ENCODE measurements at places on chromosomes 16 and 17.

- no peak for DNase-seq
These were observed 146.8 kb downstream of the ZFHX3 start for GRCh38 chr16:72901000-72901627.

- no peak for DNase-seq
These were observed 5.1 kb downstream of the STH start for GRCh38 chr17:46003907-46004748.

DNA sequence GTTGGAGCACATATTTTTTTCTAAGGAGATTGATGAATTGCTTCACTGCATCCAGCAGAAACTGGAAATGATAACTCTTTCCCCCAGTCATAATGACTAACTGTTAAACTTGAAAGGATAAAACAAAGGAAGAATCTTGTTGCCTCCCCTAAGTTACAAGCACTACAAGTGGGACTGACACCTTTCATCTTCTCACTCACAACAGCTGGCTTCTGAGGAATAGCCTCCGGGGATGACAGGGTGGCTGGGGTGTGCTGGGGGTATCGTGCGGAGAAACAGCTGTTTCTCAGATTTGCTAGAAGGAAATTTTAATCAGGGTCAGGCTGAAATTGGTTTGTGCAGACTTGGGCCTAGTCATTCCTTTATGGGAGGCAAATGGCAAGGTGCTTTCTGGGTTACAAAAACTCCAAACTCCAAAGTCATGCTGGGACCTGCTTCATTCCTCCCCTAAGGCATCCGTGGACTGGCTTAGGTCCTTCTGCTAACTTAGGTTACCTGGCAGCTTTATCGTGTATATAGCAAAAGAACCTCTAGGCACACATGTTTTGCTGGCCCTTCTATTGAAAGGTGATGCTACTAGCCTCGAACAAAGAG is 557.2 kb downstream of the TOX3 start:
- DNase-seq = no peak

DNA sequence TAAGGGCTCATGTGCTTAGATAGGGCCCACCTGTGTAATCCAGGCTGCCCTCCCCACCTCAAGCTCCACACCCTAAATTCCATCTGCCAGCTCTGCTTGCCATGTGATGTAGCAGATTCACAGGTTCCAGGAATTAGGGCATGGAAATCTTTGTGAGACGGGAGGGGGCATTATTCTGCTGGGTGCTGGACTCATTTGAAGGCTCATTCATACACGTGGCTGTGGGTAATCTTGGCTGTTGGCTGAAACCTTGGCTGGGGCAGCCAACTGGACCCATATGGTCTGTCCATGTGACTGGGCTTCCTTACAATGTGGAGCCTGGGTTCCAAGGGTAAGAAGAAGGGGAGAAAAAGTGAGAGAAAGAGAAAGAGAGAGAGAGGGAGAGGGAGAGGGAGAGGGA is 115.1 kb downstream of the CYLD start:
- DNase-seq = no peak

DNA sequence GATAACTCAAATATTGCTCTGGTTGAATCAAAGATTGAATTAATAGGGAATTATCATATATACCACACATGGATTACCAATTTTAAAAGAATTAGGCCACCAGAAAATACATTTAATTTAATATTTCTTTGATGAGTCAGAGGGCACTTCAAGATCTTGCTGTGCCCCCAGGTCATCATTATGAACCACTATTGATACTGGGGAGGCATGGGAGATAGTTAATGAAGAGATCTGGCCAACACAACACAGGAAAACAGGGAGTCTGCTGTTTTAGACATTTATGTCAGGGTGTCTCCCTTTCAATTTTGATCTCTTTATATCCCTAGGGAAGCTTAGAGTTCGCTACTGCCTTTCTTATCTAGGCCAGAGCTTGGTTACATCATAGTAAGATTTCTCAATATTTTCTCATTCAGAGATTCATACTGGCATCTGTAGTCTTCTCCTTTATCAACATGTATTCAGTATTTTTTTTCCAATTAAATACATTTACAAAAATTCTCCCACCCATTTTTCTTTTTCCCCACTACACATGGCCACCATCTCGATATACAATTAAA is 158.3 kb upstream of the ZFHX3 start:
- DNase-seq = no peak

- DNase-seq = no peak
These were observed 79.6 kb downstream of the FOXL1 start for GRCh38 chr16:86657972-86658371.

- no peak for DNase-seq
These were observed 53.4 kb downstream of the SNTB2 start for GRCh38 chr16:69240331-69240730.

GRCh38 chr16:28298511-28298878 is 6.2 kb downstream of the SBK1 start:
- no peak for DNase-seq

DNA sequence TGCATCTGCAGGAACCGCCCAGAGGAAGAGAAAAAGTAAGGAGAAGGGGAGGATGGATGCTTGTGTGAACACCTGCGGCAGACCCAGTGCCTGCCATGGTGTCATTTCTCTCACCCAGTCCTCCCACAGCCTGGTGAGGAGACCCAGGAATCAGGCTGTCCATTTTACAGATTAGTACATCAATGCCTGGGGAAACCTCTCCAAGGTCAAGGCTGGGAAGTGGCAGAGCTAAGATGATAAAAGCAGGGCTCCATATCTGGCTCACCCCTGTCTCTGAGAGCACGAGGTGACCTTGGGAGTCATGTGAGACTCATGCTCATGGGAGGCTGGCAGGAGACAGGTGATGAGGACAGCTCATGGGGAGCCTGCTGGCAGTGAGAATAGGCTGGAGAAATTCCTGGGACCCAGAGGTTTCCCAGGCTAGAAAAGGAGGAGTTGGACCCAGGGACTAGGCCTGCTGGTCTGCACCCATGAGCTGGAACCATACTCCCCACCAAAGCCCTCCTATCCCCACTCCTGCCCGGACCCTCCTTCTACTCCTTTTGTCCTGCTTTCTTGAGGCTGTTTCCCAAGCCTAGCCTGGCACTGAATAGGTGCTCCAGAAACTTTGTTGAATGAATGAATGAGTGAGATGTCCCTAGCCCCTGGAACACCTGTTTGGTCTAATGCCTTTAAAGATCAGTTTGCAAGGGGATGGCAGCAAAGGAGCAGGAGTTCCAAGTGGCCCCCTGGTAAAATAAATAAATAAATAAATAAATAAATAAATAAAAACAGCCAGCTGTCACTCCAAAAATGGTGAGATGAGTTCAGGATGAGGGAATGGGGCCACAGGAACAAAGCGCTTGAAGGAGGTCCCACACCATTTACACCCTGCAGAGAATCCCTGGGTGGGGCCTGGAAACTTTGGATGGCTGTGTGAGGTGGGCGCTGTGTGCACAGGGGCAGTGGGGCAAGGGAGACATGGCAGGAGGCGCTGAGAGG is 1.6 kb downstream of the ZNF629 start:
- DNase-seq = no peak

DNA sequence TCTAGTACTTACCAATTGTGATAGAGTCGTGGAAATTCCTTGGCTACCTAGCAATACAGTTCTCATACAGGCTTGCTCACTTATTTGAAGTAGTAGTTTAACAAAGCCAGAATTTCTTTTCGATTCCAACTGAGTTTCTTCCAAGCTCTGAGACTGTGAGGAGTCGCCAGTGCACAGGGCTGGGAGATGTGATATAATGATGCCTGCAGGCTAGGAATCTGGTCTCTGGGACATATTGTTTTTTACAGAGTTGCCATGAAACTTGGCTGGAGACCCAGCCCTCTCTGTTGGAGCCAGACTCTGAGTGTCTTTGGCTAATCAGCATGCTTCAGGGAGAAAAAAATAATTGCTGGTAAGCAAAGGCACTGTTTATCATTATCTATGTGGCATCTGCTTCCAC is 698.8 kb upstream of the GOT2 start:
- DNase-seq = no peak

GRCh38 chr17:63171428-63172393 is 205.7 kb downstream of the TANC2 start:
- DNase-seq = no peak

DNA sequence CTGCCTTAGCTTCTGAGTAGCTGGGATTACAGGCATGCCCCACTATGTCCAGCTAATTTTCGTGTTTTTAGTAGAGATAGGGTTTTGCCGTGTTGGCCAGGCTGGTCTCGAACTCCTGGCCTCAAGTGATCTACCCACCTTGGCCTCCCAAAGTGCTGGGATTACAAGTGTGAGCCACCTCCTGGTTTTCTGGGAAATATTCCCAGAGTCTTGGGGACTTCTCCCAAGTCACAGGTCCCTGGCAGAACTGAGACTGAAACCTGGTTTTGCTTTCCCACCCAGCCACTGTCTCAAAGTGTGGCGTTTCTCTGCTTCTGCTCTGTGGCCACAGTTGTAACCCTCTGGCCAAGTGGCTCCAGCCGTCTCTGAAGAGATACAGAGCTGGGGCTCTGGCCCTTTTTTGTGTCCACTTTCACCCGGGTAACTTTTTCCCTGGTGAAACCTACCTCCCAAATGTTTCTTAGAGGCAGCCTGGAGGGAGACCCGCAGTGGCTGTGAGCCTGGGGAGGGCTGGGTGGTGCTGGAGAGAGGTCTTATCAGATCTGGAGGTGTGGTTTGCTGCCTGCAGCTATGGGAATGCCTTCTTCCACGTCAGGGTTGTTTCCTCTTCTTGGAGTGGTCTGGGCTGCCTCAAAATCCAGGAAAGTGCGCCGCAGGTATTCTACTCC is 5.1 kb downstream of the KSR1 start:
- no peak for DNase-seq

DNA sequence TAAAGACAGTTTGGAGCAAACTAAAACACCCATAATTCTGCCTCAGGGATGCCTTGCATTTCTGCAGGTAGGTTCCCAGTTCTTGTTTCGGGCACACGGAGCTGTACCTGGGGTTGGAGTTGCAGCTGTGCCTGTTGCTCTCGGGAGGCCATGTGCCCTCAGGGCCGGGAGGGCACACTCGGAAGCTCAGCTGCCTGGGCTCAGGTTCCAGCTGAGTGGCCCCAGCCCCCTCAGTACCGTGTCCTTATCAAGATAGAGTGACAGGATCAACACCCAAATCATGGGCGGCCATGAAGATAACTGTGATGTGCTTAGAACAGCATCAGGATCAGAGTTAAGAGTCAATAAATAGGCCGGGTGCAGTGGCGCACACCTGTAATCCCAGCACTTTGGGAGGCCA is 107.9 kb downstream of the SNX29 start:
- DNase-seq = no peak

GRCh38 chr17:12386225-12386624 is 279.5 kb upstream of the MYOCD start:
- no peak for DNase-seq

DNA sequence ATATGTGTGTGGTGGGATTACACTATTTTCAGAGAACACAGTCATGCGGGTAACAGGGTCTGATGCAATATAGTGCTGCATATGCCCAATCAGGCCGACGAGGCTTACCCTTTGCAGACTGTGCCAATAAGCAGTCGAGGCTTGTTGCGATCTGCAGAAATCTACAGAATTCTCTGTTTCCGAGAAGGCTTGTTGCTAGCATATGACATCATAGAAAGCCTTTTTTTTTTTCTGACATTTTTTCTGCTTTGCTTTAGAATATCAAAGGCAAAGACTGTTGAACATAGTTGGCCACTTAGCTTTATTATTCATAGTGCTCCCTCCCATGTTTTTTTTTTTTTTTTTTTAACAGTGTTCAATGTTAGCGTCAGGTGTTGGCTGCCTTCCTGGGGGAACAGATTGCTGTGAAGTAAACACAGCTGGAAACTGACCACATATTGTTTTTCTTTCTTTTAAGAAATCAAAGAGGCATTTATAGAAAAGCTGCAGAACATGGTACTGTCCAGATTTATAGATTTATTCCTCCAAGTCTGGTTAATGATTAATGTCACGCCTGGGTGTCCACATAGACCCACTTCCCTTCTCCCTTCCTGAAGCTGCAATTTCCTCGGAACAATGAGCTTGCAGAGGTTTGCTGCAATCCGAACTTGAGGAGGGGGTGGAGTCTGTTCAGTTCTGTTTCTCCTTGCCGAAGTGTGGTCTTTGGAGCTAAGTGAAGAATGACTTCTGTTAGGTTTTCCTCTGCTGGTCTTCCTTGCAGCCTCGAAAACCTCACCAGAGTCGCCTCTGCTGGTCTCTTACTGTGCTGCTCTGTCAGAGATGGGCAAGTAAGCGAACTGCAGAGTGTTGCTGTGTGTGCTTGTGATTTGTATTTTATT is 87.3 kb downstream of the MAP2K6 start:
- DNase-seq = no peak

GRCh38 chr17:6862825-6863224 is 31.3 kb upstream of the TEKT1 start:
- DNase-seq = no peak

DNA sequence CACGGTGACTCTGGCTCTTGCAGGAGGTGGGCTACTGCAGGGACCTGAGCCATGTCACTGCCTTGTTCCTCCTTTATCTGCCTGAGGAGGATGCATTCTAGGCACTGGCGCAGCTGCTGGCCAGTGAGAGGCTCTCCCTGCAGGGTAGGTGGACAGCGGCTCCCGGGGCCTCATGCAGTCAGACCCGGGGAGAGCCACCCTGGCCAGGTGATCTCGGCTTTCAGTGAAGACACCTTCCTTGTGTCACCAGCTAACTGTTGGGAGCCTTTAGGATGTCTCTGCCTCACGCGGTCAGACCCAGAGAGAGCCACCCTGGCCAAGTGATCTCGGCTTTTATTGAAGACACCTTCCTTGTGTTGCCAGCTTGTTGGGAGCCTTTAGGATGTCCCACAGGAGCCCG is 31.7 kb upstream of the KSR1 start:
- no peak for DNase-seq

GRCh38 chr16:337975-338575 is 14.4 kb downstream of the AXIN1 start:
- DNase-seq = no peak

DNA sequence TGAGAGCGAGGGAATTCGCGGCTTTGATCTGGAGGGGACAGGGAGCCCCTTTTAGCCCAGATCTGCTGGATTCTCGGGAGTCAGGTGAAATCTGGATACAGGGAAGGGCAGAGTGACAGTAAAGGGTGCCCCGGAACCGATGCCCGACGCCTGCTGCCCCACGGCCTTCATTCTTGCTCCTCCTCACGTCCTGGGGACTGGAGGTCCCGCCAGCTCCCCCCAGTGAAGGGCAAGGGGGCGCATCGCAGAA is 596 bp downstream of the OR1F1 start:
- no peak for DNase-seq

DNA sequence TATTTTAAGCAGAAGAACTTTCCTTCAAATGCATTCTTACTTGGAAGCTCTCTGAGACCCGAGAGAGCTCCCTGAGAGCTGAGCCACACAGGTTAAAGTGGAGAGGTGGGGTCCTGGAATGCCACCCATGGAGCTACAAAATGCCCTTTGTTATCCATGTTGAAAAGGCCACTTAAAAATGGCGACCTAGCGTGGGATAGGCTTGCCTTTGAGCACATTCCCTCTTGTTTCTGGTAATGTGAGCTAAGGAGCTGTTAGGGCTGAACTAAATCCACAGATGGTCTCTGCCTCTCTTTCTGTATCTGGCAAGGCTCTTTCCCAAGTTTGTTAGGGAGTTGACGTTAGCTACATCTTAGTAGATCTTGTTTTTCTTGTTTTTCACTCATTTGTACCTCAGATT is 171.6 kb downstream of the SNX29 start:
- DNase-seq = no peak

Data from stimulated activated CD4-positive, alpha-beta T cell treated with anti-CD3 and anti-CD28 coated beads, TNF-alpha, amount 100 ng/mL, for 48 hours (primary cell).